Peyer's patch (tissue), 4 donors: ENCODE measurements at places on chromosomes 7 and 10.

GRCh38 chr7:101174322-101174854 is 5.7 kb downstream of the NAT16 start:
- no peak for DNase-seq

- DNase-seq = no peak
Observed at GRCh38 chr7:151542606-151543130, 23.0 kb upstream of the RHEB start.

- no peak for DNase-seq
Observed at GRCh38 chr10:8787649-8788048, 733.2 kb downstream of the GATA3 start.

- no peak for DNase-seq
Observed at GRCh38 chr7:102296179-102296438, 9.4 kb downstream of the SH2B2 start.

DNA sequence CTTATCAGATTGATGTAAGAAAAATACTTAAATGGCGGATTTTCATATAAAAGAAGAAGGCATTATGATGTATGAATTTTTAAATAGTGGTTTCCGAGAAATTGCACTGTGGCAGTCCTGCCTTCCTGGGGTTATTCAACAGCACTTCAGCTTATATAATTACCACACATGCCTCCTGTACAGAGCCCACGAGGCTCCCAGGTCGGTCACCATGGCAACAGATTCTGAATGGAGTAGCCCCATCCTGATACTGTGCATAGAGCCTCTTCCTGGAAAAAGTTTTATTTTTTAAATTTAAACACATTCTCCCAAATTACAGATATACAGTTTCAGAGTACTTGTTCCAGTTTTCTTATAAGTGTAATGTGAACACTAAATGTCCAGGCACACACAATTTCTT is 15.9 kb upstream of the ASB4 start:
- DNase-seq = no peak

DNA sequence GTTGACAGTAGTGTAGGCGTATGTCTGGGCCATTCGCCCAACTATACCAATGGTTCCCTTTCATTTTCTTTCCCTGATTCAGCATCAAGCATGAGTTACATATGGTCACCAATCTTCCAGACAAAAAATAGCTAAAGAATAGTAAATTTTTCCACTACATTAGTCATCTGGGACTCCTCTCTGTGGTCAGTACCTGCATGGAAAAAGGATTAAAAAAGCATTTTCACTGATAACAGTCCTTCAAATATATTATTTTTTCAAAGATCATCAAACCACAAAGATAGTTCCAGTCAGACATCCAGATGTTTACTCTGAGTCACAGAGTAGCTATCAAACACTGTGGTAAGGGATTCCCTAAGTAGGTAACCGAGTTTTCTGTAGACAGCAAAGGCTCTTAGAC is 302.6 kb upstream of the SEMA3D start:
- no peak for DNase-seq

- DNase-seq = no peak
Observed at GRCh38 chr10:31886885-31887284, 41.7 kb downstream of the ARHGAP12 start.

DNA sequence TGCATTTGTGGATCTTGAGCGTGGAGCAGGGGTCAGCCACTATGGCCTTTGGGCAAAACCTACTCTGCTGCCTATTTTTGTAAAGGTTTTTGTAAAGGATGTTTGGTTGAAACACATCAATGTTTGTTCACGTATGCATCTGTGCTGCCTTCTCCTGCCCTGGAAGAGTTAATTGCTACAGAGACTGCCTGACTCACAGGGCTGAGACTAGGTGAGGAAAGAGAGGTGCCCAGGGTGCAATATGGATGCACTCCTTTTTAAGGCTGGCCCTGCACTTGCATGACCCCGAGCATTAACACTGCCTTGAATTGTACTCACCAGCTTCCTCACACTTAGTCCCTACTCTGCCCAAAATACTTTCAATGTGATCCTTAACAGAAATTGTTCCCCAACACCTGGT is 20.9 kb upstream of the NAMPT start:
- no peak for DNase-seq

DNA sequence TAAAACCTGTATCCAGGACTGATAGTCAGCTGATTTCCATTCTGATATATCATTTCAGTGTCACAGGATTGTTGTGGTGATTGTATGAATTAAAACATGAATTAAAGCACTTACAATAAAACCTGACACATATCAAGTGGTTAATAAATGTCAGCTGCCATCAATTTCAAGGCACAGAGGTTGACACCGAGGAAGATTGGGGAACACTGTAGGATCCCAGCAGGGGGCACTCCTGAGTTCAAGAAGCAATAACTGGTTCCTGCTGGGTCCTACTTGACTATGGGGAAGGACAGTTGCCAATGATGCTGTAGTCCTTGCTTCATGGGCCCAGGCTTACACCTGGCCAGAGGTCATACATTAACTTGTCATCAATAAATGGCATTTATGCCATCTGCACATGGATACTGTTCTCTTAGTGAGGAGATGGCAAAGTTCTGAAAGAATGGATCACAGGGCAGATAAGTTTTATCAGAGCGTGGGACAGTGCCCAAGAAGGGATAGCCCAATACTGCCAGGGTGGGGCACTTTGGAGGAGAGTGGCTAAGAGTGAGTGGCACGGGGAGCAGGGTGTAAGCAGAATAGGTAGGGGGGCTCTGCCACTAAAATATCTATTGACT is 24.1 kb downstream of the FZD1 start:
- DNase-seq = peak; percentile 52

DNA sequence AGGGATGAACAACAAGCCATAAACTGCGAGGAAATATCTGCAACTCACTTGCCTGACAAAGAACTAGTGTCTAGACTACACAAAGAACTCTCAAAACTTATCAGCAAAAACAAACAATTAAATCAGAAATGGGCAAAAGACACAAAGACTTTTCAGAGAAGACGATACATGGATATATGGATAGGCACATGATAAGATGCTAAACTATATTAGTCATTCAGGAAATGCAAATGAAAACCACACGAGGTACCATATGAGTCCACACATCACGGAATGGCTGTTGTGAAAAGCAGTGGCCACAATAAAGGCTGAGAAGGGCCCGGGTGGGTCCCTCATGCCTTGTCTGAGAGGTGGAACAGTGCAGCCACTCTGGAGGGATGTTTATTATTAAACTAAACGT is 267.8 kb downstream of the WDR37 start:
- DNase-seq = no peak

DNA sequence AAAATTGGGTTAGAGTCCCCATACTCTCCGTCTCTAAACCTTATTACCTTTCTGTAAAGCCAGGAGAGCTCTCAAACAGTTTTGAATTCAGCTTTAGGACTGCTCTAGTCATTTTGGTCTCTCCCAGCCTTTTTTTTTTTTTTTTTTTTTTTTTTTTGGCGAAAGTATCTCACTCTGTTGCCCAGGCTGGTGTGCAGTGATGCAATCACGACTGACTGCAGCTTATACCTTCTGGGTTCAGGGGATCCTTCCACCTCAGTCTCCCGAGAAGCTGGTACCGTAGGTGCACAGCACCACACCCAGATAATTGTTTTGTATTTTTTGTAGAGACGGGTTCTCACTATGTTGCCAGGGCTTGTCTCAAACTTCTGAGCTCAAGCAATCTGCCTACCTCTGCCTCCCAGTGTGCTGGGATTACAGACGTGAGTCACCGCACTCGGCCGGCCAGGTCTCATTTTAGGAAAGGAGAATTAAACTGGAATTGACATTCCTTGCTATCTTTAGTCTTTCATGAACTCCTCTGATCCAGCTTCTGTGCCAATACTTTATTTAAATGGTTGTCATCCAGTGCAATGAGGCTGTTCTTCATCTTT is 31.4 kb upstream of the RSU1 start:
- no peak for DNase-seq

DNA sequence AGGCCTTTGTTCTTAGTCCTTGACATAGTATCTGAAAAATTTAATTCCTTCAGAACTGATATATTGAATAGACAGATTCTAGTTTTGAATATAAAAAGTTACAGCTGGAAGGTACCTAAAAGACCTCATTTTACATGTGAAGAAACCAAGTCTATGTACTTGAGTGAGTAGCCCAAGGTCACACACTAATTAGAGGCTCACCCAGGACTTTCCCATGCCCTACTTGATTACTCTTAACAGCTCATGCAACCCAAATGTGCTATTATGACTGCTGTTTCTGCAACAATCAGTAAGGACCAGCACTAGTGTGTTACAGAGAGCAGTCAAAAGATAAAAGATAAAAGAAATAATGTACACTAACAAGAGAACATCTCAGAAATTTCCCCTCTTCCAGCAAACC is 40.7 kb upstream of the BET1 start:
- DNase-seq = no peak

DNA sequence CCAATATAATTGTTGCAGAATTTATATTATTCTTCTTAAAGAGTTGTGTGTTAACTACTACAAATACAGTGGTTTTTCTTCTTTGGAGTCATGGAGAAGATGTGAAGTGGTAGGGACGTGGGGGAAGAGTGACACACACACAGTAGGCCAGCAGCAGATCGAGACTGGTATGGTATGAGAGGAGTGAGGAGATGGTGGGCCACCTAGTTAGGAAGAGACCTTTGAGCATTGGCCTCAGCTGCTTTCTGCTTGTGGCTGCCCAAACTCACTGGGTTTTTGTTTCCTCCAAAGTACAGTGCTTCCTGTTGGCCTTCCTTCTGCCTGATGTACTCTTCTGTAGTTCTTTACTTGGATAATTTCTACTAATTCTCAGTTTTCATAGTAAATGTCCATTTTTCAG is 14.6 kb downstream of the VCL start:
- no peak for DNase-seq

DNA sequence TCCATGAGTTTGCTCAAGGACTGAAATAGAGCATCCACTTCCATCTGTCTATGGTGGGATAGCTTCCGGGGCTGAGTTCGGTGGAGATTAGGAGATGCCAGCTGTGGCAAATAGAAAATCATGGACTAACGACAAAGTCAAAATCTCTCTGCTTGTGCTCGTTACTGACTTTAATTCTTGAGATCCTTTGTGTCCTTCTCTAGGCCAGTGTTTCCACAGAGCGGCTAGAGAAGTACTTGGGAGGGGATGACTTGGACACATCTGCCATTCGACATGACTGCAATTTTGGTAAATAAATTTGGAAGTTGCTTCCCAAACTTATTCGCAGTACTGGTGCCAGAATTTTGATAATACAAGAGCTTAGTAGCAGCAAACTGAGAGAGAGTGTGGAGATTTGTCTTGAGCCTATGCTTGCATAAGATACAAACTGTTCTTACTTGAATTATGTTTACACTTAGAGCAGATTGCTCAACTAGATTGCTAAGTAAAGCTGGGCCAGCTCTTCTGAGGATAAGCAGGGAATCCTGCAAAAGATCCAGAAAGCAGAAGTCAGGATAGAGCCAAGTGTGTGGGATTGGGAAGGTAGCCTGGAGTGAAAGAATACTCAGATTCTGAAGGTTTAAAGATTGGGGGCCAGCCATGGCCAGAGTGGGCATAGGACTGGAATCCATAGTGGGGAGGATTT is 27.6 kb downstream of the ABCC2 start:
- DNase-seq = no peak

DNA sequence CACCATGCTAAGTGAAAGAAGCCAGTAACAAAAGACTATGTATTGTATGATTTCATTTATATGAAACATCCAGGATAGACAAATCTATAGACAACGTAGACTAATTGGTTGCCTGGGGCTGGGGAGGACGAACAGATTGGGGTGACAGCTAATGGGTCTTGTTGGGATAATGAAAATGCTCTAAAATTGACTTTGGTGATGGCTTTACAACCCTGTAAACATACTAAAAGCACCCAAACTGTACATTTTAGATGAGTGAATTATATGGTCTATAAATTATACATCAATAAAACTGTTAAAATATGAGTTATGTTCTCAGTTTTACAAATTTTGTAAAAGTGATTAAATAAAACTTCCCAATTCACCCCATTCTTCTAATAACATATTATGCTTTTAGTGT is 261.5 kb downstream of the ELMO1 start:
- DNase-seq = no peak

- no peak for DNase-seq
Observed at GRCh38 chr7:34338961-34339526, 319.0 kb upstream of the NPSR1 start.

GRCh38 chr10:20885678-20886077 is 11.4 kb downstream of the NEBL start:
- no peak for DNase-seq

DNA sequence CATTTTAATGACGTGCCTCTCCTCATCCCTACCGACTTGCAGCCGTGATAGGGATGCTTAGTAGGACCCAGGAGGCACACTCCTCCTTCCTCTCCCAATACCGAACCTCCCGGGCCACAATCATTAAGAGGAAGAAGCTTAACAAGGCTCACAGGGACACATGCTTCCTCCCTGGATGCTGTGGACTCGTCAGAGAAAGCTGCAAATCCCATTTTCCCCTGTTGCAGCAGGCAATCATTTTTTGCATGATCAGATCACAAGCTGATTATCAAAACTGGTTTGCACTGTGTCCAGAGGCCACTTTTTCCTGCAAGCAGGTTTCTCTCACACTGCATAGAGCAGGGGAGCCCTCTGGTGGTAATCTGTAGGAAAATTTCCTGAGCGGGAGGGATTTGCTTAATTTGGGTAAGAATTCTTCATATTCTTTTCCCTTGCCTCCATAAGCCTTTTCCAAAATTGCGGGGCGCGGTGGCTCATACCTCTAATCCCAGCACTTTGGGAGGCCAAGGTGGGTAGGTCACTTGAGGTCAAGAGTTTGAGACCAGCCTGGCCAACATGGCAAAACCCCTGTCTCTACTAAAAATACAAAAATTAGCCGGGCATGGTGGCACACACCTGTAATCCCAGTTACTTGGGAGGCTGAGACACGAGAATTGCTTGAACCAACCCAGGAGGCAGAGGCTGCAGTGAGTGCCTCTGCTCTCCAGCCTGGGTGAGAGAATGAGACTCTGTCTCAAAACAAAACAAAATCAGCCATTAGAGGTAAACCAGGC is 16.1 kb upstream of the LAMB4 start:
- peak; percentile 83 for DNase-seq

GRCh38 chr7:44986218-44987053 is 7.6 kb upstream of the MYO1G start:
- DNase-seq = peak; percentile 98

DNA sequence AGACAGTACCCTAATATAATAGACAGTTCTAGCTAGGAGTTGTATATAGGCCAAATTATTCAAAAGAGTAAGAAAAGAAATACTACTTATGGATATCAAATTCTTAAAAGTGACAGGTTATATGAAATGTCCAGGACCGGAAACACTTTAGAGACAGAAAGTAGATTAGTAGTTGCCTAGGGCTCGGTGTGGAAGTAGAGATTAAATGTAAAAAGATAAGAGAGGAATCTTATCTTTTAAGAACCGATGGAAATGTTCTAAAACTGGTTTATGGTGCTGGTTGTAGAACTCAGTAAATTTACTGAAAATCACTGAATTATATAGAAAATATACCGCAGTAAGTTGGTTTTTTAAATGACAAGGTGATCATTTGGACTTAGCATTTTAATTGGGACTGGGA is 147.5 kb upstream of the ASAH2 start:
- DNase-seq = no peak

- DNase-seq = no peak
Observed at GRCh38 chr7:29454899-29455451, 108.7 kb upstream of the PRR15 start.

- DNase-seq = no peak
Observed at GRCh38 chr7:129530795-129531391, 28.6 kb downstream of the SMKR1 start.
